ENCODE measurements at places on chromosomes 1 and 21. TPM values are rescaled to one million over a fixed set of nuclear protein-coding genes. Genes with fewer than 3 reads are reported as not detected.

DNA sequence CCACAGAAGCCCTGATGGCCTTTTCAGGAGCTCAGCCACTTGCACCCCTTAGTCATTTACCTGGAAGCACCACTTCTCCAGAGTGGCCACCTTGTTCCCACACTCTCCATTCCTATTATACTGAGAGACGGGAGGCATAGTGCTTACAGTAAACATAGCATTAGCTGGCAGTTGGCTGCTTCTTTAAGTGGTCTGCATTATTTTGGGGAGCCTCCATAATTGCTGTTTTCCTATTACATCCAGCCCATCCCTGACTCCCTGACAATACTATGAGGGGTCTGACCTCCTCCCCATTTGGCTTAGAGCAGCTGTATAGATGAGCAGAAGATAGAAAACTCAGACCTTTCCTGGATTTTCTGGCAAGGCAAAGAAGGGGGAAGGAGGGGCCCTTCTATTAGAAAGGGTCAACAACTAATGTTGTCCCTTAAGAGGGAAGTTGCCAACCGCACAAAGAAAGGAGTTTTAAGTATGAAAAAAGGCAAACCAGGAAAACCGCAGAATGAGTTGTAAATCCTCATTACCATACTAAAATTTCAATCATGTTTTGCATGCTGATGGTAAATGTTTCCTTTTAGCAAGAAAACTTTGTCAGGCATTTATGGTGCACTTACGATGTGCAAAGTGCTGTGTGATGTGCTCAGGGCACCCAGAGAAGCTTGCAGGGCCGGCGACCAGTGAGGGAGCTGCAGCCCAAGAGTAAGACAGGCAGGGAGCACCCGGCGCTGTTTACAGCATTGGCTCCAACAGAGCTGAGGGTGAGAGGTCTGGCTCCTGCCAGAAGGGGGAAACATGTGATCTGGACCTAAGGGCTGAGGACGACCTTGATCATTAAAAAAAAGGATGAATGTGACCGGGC, 167.3 kb downstream of the ZZZ3 start:
- ATAC-seq, result peak; percentile 43

Gene PDZK1IP1
- total RNA-seq, result 3.2 TPM

GRCh38 chr1:55052221-55053142, 13.1 kb downstream of the PCSK9 start:
- no peak for ATAC-seq

DNA sequence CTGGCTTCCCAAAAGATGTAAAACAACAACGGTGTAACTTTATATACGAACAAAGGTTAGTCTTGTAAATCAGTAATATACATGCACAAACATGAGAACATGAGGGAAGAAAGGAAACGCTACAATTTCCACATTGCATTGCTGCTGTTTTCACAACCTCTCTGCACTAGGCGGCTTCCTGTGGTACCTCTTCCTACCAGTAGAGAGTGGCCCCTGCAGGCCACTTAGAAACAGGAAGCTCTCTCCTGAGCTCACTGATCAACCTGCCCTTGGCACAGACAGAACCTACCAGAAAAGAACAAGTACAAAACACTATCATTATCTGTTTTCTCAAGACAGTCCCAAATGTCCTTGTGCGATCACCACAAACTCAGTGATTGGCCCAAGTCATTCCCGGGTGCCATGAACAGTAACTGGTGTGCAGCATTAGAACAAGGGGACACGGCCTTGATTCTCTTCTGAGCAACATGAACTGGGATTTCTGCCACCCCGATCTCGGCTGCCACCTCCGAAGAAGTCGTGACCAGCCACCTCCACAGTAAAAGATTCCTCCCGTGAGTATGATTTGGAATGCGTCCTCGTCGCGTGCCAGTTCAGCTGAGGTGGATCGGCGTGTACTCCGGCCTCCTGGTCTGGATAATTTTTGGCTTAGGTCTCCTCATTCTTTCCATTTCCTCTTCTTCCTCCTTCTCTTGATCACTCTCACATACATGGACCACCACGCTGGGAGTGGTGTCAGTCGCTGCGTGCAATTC, 5.7 kb upstream of the KCNE1 start:
- no peak for ATAC-seq

- ATAC-seq, result no peak
These were observed 73.5 kb downstream of the EPS15 start for GRCh38 chr1:51445351-51446090.

DNA sequence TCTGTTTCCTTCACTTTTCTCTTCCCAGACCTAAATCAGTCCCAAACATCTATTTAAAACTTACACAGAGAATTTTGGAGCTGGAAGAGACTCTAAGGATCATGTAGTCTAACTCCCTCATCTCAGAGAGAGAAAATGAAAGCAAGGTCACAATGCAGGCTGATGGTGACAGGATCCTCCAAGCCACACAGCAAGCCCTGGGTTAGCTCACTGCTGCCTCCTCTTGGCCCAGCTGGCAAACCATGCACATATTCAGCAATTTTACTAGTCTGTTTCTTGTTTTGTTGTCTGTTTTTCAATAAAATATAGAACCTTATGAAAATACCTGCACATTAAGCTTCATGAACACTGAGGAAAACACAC, 27.7 kb upstream of the LY9 start:
- no peak for ATAC-seq

DNA sequence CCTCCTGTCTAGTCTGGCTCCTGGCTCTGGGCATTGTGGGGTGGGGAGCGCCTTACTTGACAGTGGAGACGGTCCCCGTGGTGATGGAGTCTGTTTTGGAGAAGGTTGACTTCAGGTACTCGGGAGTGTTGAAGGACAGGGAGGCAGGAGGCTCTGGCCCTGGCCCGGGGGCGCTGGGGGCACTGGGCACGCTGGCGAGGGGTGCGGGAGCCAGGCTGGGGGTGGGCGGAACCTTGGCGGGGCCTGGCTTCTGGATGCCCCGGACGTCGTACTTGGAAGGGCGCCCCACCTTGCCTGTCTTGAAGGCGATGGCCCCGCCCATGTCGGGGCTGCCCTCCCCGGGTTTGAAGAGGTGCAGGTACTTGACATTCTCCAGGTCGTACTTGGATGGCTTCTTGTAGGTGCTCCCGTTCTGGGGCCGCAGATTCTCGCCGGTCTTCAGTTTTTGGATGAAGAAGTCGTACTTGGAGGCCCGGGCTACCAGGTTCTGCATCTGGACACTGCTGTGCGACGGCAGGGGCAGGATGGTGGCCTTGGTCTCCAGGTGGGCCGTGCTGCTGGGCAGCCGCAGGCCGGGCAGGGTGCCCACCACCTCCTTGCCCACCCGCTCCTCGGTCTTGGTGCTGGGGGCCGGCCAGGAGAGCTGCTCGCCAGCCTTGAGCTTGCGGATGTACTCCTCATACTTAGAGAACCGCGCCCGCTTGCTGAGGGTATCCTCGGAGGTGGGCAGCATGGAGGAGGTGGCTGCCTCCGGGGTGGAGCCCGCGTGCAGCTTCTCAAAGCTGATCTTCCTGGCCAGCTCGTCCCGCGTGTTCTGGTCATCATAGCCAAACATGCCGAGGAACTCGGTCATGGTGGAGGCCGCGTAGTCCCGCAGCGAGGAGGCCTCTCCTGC, 136.6 kb downstream of the CASZ1 start:
- ATAC-seq, result no peak

DNA sequence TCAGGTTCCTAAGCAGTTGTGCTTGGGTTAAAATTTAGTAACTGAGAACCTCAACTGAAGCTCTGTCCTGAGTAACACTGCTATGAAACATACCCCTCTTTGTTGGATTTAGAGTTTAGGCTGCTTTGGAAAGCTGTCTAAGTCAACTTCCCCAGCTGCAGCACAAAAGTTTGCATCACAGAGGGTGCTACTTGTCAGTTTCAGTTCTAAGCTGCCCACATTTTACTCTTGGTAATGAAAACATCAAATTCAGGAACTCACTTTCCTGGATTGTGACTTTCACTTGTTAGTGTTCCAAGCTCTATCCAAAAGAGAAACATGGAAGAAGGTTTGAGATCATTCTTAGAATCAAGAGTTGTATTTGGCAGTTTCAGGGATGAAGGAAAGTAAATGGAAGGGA, 191.7 kb upstream of the NFIA start:
- no peak for ATAC-seq

GRCh38 chr1:225658041-225658440, 5.1 kb upstream of the ENAH start:
- ATAC-seq, result no peak

DNA sequence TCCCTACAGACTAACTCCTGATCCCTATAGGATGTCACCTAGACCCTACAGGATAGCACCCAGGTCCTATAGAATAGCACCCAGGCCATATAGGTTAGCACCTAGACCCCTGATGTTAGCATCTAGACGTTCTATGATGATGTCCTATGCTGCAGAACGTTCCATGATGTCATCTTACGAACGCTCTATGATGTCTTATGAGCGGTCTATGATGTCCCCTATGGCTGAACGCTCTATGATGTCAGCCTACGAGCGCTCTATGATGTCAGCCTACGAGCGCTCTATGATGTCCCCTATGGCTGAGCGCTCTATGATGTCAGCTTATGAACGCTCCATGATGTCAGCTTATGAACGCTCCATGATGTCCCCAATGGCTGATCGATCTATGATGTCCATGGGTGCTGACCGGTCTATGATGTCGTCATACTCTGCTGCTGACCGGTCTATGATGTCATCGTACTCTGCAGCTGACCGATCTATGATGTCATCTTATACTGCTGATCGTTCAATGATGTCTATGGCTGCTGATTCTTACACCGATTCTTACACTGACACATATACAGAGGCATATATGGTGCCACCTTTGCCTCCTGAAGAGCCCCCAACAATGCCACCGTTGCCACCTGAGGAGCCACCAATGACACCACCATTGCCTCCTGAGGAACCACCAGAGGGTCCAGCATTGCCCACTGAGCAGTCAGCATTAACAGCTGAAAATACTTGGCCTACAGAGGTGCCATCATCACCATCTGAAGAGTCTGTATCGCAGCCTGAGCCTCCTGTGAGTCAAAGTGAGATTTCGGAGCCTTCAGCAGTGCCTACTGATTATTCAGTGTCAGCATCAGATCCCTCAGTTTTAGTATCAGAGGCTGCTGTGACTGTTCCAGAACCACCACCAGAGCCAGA, 9.5 kb downstream of the SON start:
- ATAC-seq, result peak; percentile 44

DNA sequence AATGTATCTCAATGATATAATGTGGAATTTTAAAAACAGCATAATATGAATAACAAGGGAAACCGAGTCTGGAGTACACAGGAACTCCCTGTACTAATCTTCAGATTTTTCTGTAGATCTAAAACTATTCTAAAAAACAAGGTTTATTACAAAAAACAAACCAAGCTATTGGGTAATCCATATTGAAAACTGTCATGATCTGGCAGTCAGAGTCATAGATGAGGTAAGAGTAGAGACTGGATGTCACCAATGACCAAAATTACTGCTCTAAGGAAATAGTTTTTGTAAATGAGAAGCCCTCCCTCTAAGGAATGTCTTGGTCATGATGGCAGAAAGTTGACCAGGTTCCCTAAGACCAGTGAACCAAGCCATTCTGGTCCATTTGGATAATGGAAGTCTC, 2.4 kb upstream of the SPOCD1 start:
- no peak for ATAC-seq

GRCh38 chr1:22112554-22112953, 30.3 kb downstream of the WNT4 start:
- peak; percentile 22 for ATAC-seq

Gene CTTNBP2NL
- 23.3 TPM for total RNA-seq
